ENCODE measurements at places on chromosomes 7 and 10.

GRCh38 chr7:127920787-127921438, 110.3 kb downstream of the LRRC4 start:
- no peak for DNase-seq

DNA sequence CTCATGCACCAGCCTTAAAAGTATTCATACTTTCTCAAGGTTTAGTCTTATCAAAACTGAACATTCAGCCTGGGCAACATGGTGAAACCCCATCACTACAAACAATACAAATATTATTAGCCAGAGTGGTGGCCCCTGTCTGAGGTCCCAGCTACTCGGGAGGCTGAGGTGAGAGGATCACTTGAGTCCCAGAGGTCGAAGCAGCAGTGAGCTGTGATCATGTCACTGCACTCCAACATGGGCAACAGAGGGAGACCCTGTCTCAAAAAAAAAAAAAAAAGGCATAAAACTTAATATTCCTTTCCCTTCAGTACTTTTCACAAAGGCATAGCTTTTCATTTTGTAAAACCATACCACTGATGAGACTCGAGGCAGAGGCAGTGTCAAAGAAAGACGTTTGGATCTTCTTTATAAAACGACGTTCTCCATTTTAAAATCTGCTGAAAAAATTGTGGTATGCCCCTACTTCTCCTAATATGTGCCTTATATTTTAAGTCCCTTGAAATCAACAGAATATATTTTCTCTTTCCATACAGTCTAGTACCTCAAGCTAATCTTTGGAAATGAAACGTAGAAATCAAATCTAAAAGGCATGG, 1.9 kb downstream of the NSUN6 start:
- no peak for DNase-seq

DNA sequence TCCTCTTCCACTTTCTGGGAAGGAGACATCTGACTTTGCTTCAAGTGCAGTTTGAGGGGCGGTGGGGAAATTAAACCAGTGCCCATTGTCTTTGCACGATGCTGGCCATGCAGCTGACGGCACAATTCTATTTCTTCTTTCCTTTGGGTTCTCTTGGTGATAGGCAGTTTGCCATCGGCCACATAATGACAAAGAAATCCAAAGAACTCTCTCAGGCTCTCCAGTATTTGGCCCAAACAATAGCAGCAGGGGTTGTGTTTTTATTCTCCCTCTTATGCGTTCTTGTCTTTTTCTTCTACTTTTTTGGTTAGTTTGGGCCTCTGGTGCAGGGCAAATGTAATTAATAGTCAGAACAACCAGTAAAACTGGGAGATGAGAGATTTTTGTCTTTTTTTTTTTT, 147.0 kb downstream of the EMX2 start:
- DNase-seq: no peak

DNA sequence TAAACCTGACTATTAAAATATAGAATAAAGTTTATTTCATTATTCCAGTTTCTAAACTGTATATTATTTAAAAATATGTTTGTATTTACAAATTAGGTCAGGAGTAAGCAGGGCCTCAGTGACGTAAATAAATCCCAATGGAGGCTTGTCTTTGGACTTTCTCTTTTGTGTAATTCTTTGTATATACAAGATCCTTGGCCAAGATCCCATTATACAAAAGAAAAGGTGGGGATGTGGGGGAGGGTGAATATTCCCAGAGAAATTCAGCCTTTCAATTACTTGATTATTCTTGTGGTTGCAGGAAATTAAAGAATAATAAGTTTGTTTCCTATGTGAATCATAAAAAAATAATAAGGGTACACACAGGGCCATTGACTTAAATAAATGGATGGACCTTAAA, 178.7 kb upstream of the PRPS1L1 start:
- no peak for DNase-seq

- DNase-seq: no peak
Observed at GRCh38 chr10:117541909-117542705, 439 bp upstream of the EMX2 start.

DNA sequence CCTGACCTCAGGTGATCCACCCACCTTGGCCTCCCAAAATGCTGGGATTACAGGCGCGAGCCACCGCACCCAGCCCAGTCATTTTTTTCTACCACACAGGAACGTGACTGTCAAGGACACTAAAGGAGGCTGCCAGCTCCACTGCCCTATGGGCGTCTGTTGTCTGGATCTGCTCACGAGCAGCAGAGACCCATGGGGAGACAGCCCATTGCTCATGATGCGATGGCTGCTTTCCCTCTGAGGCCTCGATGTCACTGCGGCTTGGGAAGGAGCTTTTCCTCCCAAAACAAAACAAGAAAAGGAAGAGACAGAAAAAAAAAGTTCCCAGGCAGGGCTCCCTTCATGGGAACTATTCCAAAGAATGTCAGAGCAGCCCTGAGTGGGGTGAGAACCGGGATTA, 70.5 kb downstream of the DENND2A start:
- no peak for DNase-seq

GRCh38 chr7:3065724-3066143, 22.1 kb upstream of the CARD11 start:
- DNase-seq: peak; percentile 36

GRCh38 chr7:132750096-132750495, 173.8 kb upstream of the PLXNA4 start:
- DNase-seq: no peak

GRCh38 chr7:130995252-130996081, 261.5 kb upstream of the KLF14 start:
- DNase-seq: peak; percentile 62

DNA sequence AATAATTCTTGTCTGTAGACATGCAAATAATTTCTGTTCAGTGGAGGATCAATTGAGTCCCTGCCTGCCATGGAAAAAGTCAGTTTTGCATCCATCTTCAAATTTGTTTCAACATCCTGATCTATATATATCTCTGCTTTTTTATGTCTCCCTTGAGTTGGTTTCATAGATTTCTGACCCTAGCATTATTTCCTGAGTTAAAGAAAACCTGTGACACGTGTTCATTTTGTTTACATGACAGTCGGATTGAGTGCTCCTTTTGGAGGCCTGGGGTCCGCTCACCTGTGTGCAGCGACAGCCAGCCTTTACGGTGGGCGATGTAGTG, 674 bp downstream of the MRPS24 start:
- peak; percentile 30 for DNase-seq

DNA sequence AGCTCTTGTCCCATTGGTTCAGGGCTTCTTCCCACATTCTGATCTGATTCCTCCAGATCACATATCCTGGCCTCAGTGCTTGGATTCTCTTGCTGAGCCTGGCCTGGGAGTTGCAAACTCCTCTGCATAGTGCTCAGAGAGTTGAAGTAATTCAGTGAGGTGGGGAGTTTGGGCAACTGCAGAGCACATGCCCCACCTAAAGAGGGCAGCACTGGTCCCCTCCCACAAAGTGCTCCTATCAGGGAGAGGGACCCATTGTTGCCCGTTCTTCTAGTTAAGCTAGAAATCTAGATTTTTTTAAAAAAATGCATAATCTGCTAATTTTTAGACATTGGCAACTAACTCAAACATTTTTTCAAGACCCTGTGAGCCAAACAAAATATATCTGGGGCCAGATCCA, 45.1 kb downstream of the CHN2 start:
- DNase-seq: no peak

Measured in SW480 (cell line).